NCI-H524 (cell line): ENCODE measurements at places on chromosomes 6 and 20.

DNA sequence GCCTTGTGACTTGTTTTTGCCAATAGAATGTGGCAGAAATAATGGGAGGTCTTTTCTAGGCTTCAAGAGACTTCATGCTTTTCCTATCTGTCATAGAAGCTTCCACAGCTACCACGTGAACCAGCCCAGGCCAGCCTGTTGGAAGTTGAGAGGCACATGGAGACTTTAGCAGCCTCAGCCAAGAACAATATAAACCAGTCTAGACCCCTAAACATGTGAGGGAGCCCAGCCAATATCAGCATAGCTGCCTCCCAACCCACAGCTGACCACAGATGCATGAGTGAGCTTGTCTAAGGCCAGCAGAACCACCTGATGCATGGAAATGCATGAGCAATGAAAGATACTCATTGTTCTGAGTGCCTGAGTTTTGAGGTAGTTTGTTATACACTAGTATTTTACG is 540.7 kb upstream of the BTBD3 start:
- DNase-seq: no peak

DNA sequence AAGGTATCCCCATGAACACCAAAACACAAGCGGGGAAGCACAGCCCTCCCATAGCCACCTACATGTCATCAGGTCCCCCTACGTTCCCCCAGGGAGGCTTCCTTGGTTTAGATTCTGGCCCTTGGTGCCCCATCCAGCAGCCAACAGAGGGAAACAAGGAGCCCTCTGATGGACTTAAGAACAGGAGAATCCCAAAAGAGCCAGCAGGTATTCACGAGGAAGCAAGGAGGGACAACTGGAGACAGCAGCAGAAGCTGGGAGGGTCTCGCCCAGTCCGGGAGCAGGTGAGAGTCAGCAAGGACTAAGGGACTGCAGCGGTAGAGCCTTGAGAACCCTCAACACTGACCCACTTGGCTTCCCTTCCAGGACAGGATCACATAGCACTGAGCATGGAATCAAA is 58.4 kb upstream of the TOP1 start:
- DNase-seq: peak; percentile 18

DNA sequence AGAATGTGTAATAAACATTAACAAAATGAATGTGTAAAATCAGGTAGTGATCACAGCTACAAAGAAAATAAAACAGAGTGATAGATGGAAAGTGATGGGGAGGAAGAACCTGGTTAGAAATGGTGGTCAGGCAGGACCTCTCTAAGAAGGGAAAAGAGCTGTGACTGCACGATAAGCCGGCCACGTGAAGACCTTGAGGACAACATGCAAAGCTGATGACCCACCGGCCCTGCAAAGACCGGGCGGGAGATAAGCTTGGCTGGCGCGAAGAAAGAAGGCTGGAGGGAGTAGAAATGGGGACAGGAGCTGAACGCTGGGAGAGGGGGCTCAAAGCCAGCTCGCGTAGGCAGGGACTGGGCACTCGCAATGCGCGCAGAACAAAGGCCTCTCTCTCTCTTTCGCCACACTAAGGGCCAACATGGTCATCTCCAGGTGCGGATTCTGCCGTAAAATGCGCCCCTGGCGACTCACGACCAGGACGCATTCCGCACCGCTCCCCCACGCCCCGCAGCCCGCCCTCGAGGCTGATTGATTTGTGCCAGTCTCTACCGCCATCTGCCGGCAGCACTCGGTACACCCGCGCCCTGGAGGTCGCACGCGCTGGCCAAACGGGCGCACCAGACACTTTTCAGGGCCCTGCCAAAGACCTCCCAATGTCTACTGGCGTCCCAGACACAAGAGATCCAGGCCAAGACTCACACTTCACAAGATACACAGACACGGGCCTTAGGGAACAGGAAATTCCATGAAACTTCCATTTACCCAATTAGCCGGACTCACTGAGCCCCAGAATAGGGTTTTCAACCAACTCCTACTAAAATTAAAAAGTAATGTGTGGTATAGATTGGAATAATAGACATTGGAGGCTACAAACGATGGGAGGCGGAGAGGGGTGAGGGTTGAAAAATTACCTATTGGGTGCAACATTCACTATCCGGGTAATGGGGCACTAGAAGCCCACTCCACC is 9.4 kb downstream of the DEFB132 start:
- peak; percentile 92 for DNase-seq

- DNase-seq: no peak
Observed at GRCh38 chr6:33894438-33894837, 90.6 kb upstream of the MLN start.

- DNase-seq: peak; percentile 62
Observed at GRCh38 chr6:2971420-2972218, at the start of gene SERPINB6. SERPINB6 (minus strand) TSS chr6:2971567; CDS start chr6:2959332, 12,235 bp downstream.

DNA sequence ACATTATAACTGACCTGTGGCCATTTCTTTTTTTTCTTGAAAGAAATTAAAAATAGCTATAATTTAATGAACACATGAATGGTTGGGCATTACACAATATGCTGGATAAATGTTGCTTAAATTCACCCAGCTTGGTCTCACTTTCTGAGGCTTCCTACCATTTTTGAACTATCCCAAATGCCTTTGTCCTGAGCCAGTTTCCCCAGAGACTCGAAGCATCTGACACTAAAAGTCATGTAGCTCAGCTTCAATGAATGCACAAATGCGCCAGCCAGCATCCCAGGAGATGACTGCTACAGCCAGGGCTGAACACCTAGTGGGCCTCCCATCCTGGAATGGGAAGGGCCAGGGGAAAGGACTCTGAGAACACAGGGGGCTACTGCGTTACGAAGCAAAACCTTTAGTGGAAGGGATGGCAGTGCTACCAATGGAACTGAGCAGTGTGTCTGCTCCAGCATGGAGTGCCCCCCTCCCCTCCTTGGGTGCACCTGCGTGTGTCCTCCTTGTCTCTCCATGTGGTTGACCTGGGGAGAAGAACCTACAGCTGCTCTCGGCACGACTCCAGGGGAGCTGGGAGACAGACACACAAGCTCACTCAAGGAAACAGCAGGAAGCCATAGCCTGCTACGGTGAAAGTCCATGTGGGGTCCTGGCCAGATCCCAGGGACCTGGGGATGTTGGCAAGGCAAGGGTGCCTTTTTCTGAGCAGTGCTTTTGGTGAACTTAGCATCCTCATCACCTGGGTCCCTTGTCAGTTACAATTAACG is 60.9 kb downstream of the IRF4 start:
- DNase-seq: peak; percentile 43

DNA sequence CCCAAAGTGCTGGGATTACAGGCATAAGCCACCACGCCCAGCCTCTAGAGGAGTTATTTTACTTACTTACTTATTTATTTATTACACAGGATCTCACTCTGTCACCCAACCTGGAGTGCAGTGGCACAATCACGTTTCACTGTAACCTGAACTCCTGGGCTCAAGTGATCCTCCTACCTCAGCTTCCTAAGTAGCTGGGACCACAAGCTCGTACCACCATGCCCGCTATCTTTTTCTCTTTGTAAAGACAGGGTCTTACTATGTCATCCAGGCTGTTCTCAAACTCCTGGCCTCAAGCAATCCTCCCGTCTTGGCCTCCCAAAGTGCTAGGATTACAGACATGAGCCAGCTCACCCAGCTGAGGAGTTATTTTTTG is 1.6 kb upstream of the TRIB3 start:
- no peak for DNase-seq
